ENCODE measurements at places on chromosomes 2 and 18.

GRCh38 chr2:32172870-32173269, 7.2 kb downstream of the SLC30A6 start:
- DNase-seq = no peak

GRCh38 chr2:237113026-237113795, 27.5 kb downstream of the COPS8 start:
- DNase-seq = no peak

GRCh38 chr2:128401680-128402079, 83.0 kb upstream of the HS6ST1 start:
- DNase-seq = no peak

DNA sequence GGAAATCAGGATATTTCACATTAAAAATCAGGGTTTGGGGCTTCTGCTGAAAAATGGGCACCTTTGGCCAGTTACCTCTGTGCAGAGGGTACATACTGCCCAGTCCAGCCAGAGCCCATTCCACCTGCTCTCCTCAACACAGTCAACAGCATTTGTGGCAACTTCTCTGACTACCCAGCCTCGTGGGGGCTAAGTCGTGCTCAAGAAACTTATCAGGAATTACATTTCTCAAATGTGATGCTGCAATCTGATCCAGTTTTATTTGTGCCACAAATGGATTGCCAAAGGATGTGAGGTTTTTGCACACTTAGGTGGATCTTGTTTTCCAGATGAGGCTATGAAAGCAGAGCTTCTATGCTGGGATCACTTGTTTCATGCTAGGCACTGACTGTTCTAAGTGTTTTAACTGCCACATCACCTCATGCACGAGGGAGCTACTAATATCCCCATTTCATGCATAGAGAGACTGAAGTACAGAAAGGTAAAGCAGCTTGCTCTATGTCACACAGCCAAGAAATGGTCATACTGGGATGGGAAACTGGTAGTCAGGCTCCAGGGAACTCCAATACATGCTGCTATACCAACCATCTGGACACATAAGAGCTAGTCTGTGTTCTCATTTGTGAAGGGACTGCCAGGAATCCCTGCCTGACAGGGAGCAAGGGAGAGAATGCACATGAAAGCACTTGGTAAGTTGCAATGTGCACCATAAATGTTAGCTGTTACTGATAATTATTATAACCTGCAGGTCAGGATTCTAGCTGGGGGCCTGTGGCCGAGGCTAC, 89.0 kb upstream of the HK2 start:
- no peak for DNase-seq

- peak; percentile 77 for DNase-seq
Measured at GRCh38 chr2:88180605-88181240, 10.6 kb downstream of the THNSL2 start.

- peak; percentile 10 for DNase-seq
Measured at GRCh38 chr18:48529796-48530195, 9.0 kb upstream of the CTIF start.

DNA sequence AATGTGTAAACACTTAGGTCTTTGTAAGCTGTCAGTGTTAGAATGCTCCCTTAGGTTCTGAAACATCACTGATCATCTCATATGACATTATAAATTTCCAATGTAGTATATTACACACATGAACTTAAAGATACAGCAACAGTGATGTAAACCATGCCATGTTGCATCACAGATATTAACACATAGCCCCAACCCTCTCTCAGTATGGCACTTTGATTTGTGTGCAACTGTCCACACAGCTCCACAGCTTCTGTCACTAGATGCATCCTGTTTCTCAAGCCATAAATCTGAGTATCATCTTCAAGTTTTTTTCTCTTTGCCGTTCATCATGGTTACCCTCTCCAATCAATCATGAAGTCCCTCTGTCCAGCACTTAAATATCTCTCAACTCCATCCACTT, 69.2 kb upstream of the LRP1B start:
- no peak for DNase-seq

GRCh38 chr2:75716406-75716805, 5.7 kb upstream of the GCFC2 start:
- DNase-seq = peak; percentile 14

- no peak for DNase-seq
Measured at GRCh38 chr2:127620866-127621265, 25.1 kb upstream of the GPR17 start.

DNA sequence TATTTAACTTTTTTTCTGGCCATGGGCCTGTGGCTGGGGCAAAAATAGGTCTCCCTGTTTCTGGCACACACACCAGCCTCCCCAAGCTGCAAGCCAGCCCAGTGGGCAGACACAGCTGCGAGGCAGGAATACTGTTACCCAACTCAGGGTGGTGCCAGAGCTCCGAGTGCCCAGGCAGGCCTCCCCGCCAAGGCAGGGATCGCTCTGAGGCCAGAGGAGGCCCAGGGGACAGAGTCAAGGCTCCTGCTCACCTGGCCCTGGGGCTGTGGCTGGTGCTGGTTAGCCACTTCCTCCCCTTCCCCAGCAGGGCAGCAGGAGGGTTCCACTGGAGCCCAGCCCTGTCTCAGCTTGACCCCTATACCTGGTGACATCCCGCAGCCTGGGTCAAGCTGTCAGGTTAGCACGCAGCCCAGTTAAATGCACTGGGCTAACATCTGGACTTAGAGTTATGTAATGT, 67.1 kb upstream of the EPAS1 start:
- no peak for DNase-seq

DNA sequence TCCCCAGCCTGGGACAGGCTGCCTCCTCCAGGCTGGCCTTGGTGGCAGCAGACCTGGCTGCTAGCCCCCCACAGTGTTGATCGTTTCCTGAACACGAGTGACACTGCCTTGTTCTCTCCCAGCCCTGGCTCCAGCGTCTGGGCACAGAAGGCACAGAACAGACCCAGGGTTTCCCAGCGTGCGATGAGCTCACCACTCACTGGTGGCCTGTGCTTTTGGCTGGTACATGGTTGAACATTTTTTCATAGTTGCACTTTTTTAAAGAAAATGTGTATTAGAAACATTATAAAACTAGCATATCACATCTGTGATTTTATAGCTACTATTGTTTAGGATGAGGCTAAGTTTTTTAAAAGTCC, 40.9 kb downstream of the SCTR start:
- DNase-seq = no peak

DNA sequence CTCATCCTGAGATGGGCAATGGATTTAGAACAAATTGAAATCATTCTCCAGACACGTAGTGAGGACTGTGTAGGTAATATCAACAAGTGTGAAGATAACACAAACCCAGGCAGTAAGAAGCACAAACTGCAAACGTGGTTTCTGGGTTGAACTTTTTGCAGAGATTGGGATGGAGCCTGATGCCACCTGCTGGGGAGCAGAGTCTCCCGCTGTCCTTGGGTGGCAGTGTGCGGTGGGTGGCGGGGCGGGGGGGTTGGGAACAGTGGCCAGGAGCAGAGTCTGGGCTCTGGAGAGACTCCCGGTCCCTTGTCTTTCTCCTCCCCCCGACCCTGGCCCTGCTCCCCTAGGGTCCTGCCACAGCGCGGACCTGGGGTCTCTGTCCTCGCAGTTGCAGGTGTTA, 19.5 kb downstream of the TRAF3IP1 start:
- no peak for DNase-seq

DNA sequence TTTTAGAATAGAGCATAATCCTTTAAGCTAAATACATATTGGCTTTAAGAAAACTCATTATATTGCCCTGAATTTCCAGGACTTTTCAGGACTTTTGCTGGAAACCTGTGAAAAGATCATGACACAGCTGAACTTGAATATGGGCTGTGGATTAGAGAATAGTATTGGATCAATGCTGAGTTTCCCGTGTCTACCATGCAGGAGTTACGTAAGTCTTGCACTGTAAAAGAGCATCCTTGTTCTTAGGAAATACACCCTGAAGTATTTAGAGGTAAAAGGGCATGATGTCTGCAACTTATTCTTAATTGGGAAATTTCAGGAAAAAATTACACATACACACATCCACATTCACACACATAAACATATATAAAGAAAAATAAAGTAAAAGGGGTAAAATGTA, 82.1 kb downstream of the ZFP36L2 start:
- no peak for DNase-seq

Measured in RKO (cell line).